NCI-H1436 (cell line): ENCODE measurements at places on chromosomes 3 and 15.

- no peak for DNase-seq
These were observed 42.3 kb upstream of the RAB6B start for GRCh38 chr3:133937756-133938601.

- DNase-seq = no peak
These were observed 36.9 kb downstream of the SETMAR start for GRCh38 chr3:4340077-4340410.

GRCh38 chr3:72065872-72066641, 281.1 kb upstream of the PROK2 start:
- DNase-seq = no peak

DNA sequence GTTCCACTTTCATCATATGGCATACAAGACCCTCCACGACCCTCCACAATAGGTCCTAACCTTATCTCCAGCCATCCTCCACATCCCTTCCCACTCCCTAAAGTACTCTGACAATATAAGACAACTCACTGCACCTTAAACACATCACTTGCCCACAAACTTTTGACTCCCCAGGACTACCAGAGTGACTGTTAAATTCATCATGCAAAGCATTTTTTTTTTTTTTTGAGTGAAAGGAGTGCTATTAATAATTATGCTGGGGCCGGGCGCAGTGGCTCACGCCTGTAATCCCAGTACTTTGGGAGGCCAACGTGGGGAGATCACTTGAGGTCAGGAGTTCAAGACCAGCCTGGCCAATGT, 55.8 kb downstream of the OSBPL10 start:
- no peak for DNase-seq

GRCh38 chr15:97986781-97987180, 26.3 kb downstream of the ARRDC4 start:
- no peak for DNase-seq
